ENCODE measurements at places on chromosomes 3 and 15.

DNA sequence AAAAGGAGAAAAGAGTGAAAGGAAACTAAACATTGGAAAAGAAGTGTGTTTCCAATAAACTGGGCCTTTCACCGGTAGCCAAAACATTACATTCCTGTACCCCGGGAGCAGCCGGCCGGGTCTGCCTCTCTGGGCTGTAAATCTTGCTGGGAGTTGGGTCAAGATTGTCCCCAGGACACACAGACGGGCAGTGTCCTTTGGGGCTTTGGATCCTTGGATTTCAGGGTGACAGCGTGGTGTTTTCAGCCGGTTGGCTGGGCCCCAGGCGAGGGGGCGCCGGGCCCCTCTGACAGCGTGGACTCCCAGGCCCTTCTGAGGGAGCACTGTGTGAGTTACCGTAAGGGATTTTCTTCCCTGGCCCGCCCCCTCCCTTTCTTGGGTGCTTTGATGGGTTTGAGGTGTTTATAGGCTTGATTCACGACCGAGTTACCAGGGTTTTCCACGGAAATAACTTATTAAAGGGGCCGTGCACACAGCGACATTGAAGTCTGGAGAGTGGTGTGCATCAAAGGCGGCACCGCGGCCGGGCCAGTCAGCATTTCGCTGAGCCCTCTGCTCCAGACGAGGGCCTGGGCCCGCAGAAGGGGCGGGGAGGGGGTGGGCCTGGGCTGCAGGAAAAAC is 27.4 kb downstream of the SMAD6 start:
- H3K36me3 ChIP-seq = no peaks in the 10 kb centered on the region
- H3K4me1 ChIP-seq = peaks cover 21% of the 10 kb centered on the region
- H3K4me3 ChIP-seq = peak overlapping the region; percentile 32

- no peaks in the 10 kb centered on the region for H3K27me3 ChIP-seq
- H3K27ac ChIP-seq = no peak overlapping the region
- H3K4me1 ChIP-seq = peaks cover 6% of the 10 kb centered on the region
These were observed 86.2 kb downstream of the THSD4 start for GRCh38 chr15:71201477-71201876.

DNA sequence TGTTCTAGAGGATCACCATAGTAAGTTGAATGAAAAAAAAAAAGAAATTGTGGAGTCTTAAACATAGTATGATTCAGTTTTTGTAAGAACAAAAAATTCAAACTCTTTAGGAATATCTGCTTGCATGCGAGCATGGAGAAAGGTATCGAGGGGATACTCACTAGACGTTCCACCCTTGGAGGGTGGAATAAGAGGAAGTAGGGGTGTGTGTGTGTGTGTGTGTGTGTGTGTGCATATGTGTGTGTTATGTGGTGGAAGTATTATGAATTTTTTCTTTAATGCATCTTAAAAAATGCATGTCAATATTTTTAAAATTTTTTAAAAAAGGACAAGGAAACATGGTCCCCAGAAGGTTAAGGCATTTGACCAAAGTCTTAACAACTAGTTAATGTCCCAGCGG is 26.5 kb upstream of the SIAH2 start:
- DNase-seq = no peak
- H3K27me3 ChIP-seq = no peaks in the 10 kb centered on the region
- H3K4me1 ChIP-seq = peaks cover 5% of the 10 kb centered on the region
- no peak overlapping the region for H3K27ac ChIP-seq
- H3K4me3 ChIP-seq = no peak overlapping the region

- H3K4me1 ChIP-seq = peaks cover 5% of the 10 kb centered on the region
- H3K27ac ChIP-seq = no peak overlapping the region
- no peaks in the 10 kb centered on the region for H3K27me3 ChIP-seq
- no peaks in the 10 kb centered on the region for H3K36me3 ChIP-seq
- no peak for DNase-seq
These were observed 21.1 kb upstream of the ABTB1 start for GRCh38 chr3:127651516-127652172.

GRCh38 chr3:187102073-187102634 is 37.1 kb downstream of the RPL39L start:
- peak overlapping the region; percentile 32 for H3K4me3 ChIP-seq
- peak overlapping the region; percentile 19 for H3K27ac ChIP-seq
- no peaks in the 10 kb centered on the region for H3K27me3 ChIP-seq
- no peak for DNase-seq
- no peaks in the 10 kb centered on the region for H3K36me3 ChIP-seq

DNA sequence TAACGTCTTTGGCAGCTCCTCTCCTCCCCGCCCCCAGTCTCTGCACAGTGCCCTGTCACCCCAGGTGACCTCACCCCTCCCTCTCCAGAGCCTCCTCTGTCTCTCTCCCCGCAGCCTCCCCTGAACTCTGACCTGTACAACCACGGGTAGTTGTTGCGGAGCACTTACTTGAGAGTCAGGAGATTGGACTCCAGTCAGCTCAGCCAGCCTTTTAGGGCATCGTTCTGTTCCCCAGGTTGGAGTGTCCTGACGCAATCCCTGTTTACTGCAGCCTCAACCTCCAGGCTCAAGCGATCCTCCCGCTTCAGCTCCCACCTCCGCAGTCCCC is 177.7 kb downstream of the UACA start:
- H3K36me3 ChIP-seq = no peaks in the 10 kb centered on the region
- H3K27ac ChIP-seq = no peak overlapping the region
- DNase-seq = no peak
- H3K27me3 ChIP-seq = peaks cover 27% of the 10 kb centered on the region
- H3K4me1 ChIP-seq = peaks cover 16% of the 10 kb centered on the region

DNA sequence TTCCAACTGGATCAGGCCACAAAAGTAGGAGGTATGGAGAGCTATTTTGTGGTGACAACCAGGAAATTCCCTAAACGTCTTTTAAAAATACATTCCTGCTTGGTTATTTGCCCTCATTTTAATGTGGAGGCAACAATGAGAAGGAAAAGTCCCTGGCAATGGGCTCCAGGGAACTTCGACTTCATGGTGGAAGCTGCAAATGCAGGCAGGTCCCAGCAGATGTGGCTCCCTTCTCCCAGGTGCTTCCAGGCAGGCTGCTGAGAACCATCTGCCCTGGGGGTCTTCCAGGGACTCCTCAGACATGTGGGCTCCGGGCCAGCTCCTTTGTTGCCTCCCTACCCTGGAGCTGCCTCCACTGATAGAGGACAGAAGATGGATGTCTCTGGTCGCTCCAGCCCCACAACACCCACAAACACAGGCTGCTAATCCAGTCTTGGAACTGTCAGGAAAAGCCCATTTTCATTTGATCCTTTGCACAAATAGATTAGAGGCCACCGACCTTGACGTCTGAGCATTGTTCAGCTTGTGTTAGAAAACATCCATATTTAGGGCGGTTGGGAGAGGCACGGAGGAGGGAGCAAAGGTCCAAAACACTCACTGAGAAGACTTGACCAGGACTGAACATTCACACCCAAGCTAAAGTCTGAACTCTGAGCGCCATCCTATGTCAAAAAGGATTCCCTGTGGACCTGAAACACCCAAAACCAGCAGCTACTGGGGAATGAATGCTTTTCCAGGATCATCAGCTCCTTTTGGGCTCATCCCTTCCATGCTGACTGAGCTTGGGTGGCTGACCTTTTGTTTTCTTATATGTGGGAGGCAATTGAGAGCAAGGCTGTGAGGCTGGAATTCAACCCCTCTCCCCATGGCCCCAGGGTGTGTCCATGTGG is 30.2 kb upstream of the SLCO2A1 start:
- H3K27me3 ChIP-seq = no peaks in the 10 kb centered on the region
- no peak overlapping the region for H3K27ac ChIP-seq
- no peaks in the 10 kb centered on the region for H3K36me3 ChIP-seq
- H3K4me1 ChIP-seq = peaks cover 15% of the 10 kb centered on the region
- H3K4me3 ChIP-seq = no peak overlapping the region

DNA sequence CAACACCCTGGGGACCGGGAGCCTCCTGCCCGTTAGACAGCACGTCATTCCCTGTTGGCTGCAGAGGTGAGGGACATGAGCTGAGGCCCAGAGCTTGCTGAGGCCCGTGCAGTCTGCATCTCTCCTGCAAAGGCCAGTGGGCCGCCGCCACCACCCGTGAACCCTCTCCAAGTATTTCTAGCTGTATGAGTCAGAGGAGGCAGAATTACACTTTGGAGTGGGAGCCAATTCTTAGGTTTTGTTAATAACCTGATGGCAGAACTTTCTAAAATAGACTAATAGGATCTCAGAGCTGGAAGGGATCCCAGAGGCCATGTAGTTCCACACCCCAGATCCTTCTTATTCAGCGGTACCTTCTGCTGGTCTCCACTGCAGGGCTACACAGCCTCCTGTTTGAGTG is 335.2 kb upstream of the CTDSPL start:
- DNase-seq = peak; percentile 78
- no peak overlapping the region for H3K4me3 ChIP-seq
- no peaks in the 10 kb centered on the region for H3K27me3 ChIP-seq
- H3K27ac ChIP-seq = no peak overlapping the region
- no peaks in the 10 kb centered on the region for H3K36me3 ChIP-seq
- H3K4me1 ChIP-seq = no peaks in the 10 kb centered on the region
